ENCODE measurements at places on chromosomes 12 and 14. TPM values are rescaled to one million over a fixed set of nuclear protein-coding genes. Genes with fewer than 3 reads are reported as not detected.

GRCh38 chr12:62331306-62331705 is 71.1 kb downstream of the USP15 start:
- no peak for DNase-seq

DNA sequence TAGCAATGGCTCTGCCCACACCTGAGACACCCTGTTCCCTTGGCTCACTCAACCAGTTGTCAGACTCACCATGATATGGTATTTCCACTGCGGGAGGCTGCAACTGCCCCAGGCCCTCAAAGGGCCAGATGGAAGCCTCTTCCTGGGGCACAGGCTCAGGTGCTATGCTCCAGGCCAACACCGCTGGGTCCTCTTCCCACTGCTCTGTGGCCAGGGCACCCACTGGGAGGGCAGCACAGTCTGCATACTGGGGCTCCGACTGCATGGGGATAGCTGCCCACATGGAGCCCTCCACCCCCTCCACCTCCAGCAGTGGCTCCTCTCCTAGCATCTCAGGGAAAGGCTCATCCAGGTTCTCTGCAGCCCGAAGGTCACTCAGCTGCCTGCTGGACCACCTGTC is 3.7 kb downstream of the ANGEL1 start:
- no peak for DNase-seq

GRCh38 chr12:51407604-51408003 is 16.4 kb upstream of the GALNT6 start:
- DNase-seq: no peak

DNA sequence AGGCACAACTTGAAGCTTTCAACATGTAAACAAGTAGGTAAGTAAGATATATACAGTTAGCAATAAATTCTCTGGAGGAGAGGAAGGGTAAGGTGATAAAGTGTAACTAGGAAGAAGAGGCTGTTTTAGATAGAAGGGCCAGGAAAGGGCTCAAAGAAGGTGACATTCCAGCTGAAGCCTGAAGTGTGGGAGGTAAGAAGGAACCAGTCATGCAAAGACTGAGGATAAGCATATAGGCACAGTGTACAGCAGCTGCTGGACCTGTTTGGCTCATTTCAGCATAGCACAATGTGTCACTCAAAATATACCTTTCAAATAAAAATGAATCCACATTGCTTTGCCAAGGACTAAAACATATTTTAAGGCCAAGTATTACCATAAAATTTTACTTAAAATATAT is 28.6 kb upstream of the ARL1 start:
- DNase-seq: no peak

GRCh38 chr12:49502590-49502989 is 36.2 kb upstream of the KCNH3 start:
- no peak for DNase-seq

DNA sequence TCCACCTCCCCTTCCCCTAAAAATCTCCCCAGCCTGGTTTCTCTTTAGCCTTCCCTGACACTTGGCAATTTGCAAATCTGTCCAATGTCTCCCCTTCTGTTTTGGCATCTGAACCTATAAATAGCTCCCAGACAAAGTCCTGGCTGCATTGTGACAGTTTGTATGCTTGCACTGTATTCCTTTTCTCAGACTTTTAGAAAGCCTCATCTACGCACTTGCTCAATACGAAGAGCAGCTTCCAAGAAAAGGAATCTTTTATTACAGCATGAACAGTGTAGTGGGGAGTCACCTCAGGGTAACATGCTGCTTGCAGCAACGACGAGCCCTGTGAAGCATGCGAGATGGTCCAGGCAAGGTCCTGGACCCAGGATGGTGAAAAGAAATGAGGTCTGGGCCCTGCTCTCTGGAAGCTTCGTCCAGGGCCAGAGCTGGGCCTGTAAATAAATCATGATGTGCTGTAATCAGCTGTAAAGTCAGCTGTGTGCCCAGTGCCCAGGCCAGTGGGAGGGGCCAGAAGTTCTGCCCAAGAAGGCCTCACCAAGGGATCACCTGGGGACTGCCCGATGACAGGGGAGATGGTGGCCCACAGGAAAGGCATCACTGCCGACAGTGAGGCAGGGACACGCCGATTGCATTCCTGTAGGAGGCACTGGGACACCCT is 88.3 kb downstream of the RIN3 start:
- no peak for DNase-seq

DNA sequence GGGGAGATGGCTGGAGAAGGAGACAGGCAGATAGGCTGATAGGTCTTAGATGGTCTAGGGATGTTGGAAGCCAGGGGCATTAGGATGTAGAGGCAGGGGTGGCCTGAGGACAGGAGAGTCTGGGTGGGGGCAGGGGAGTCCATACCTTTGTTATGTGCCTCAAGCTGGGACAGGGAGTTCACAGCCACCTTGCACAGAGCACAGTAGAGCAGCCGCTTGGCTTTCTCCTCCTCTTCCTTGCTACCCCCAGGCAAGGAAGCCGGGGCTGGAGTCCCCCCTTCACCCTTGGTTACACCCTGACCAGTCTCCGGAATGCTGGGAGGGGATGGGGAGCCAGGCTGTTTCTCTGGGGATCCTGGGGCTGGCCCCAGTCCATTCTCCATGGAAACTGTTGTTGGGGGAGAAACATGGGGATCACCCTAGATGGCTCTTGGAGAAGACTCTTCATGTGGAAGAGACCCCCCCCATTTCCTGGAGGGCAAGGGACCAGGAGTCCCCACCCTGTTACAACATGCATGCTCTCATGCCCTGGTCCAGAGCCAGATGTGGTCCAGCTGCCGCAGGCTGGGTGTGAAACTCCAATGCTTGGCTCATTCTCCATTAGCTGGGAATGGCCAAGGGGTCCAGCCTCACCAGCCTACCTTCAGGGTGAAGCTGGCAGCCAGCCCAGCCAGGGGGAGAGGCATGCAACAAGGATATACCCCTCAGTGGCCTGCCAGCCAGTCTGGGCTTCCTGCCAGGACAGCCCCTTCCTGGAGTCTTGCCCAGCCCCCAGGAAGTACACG is 7.2 kb upstream of the GPR84 start:
- peak; percentile 66 for DNase-seq

DNA sequence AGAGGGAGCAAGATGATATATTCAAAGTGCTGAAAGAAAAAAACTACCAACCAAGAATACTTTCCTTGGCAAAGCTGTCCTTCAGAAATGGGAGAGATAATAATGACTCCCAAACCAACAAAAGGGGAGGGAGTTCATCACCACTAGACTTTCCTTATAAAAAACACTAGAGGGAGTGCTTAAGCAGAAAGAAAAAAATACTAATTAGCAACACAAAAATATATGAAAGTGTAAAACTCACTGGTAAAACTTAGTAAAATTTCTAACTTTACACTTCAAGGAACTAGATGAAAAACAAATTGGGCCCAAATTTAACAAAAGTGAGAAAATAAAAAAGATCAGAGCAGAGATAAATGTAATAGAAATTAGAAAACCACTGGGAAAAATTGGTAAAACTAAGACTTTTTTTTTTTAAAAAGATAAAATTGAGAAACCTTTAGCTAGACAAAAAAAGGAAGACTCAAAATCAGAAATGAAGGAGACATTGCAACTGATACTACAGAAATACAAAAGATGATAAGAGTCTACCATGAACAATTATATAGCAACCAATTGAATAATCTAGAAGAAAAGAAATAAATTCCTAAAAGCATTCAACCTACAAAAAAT is 60.4 kb upstream of the FAR2 start:
- DNase-seq: peak; percentile 37

- DNase-seq: peak; percentile 2
These were observed 336.4 kb downstream of the CCER1 start for GRCh38 chr12:90618586-90618985.

DNA sequence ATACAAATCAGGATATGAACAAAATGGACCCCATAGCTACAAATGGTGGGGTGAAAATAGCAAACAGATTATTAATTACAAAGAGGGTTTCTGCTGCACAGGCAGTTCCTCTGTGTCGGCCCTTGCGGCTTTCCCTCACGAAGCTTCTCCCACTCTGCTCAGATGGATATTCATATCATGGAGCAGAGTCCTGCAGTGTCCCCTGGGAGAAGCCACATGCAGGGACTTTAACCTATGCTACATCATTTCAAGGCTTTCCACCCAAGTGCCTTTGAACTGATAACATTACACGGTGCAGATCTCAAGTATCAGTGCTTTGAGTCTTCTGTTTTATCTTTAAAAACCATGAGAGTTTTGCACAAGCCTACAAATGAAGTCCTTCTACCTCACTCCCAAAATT is 229.1 kb downstream of the PPM1H start:
- no peak for DNase-seq

GRCh38 chr14:73759183-73759713 is 45.1 kb upstream of the PNMA1 start:
- DNase-seq: no peak

GRCh38 chr14:72573725-72574417 is 320.0 kb downstream of the DPF3 start:
- no peak for DNase-seq

GRCh38 chr14:58876608-58877007 is 238.8 kb downstream of the DACT1 start:
- no peak for DNase-seq

RAB35 gene
- 28.3 TPM for total RNA-seq

ACOT6 gene
- not detected for total RNA-seq

RD3L gene
- total RNA-seq: not detected

BDKRB2 gene
- total RNA-seq: 3.6 TPM

PRPH gene
- not detected for total RNA-seq

LRP1-AS gene
- not detected for total RNA-seq
